ENCODE measurements at places on chromosomes 1 and 21. TPM values are rescaled to one million over a fixed set of nuclear protein-coding genes. Genes with fewer than 3 reads are reported as not detected.

ATF6 gene
- total RNA-seq, result 21.7 TPM

AADACL3 gene
- total RNA-seq, result not detected

CFHR3 gene
- total RNA-seq, result not detected

MAP1LC3C gene
- 4.1 TPM for total RNA-seq

TUT4 gene
- total RNA-seq, result 17.9 TPM

C1QA gene
- 167 TPM for total RNA-seq

CRP gene
- not detected for total RNA-seq

NEGR1 gene
- total RNA-seq, result 47.9 TPM

CR1 gene
- 7.2 TPM for total RNA-seq

CD34 gene
- total RNA-seq, result 26.9 TPM

EPHA2 gene
- 43.5 TPM for total RNA-seq

LCE3E gene
- not detected for total RNA-seq

TCHH gene
- total RNA-seq, result not detected

TINAGL1 gene
- total RNA-seq, result 104 TPM

FGR gene
- total RNA-seq, result 5.7 TPM
